Hippocampal formation (tissue), 2 donors: ENCODE measurements at places on chromosomes 1 and 21.

- DNase-seq: peak; percentile 63
Measured at GRCh38 chr1:155001425-155001674, 1.3 kb upstream of the ZBTB7B start.

- no peak for DNase-seq
Measured at GRCh38 chr1:60762911-60763310, 319.4 kb upstream of the NFIA start.

DNA sequence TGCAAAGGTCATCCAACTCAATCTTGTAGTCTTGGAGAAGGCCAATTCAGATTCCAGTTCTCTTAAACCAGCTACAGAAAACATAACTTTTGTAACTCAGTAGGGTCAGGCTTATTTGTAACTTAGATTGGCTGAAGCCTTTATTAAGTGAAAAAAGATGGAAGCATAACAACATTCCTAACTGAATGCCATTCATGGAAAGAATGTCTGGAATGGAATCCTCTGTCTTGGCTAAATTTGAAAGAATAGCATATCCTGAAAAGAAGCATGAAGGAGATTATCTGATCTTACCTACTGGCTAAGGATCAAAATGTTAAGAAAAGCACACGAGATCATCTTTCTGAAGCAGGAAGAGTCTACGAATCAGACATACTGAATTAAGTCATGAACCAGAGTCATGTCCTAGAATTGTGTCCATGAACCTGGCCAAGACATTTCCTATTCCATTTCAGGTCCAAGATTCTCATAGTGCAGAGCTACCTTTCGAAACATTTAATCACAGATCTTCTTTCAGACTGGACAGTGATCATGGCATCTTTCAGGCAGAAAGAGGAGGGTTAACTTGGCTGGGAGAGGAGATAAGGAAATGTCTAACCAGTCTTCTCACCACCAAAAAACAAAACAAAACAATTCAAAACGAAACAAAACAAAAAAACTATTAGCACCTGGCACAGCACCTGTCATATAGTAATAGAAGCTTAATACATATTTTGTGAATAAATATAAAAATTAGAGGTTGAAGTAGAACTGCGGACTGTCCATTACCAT, 75.6 kb downstream of the XCL2 start:
- no peak for DNase-seq

DNA sequence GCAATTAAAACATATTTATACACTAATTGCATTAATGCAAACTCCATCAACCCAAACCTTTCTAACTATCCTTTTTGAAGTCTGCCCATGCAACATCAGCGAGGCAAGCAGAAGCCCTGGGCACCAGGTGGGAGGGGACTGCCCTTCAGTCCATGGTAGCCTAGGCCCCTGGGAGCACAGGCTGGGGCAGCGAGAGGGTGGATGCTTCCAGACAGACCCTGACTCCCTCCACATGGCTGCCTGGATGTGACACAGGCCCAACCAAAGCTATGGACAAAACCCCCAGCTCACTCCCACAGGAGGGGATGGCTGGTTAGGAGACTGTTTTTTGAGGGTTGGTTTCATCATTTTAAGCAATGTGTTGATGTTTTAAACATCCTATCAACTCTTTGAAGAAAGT, 17.8 kb upstream of the LRRC47 start:
- DNase-seq: no peak

DNA sequence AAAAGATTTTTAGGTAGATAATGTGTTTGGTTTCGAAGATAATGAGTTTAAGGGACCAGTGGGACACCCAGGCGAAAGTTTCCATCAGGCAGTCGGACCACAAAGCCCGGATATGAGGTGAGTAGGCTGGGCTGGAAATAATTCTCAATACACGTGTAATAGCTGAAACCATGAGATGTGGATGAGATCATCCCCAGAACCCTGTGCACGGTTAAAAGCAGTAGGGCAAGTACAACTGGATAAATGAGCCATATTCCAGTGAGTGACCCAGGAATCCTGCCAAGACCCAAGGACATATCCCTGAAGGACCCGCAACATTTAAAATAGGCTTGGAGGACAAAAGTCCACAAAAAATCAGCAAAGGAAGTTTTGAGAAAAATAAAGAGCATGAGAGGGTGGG, 21.5 kb upstream of the NHLH2 start:
- no peak for DNase-seq

DNA sequence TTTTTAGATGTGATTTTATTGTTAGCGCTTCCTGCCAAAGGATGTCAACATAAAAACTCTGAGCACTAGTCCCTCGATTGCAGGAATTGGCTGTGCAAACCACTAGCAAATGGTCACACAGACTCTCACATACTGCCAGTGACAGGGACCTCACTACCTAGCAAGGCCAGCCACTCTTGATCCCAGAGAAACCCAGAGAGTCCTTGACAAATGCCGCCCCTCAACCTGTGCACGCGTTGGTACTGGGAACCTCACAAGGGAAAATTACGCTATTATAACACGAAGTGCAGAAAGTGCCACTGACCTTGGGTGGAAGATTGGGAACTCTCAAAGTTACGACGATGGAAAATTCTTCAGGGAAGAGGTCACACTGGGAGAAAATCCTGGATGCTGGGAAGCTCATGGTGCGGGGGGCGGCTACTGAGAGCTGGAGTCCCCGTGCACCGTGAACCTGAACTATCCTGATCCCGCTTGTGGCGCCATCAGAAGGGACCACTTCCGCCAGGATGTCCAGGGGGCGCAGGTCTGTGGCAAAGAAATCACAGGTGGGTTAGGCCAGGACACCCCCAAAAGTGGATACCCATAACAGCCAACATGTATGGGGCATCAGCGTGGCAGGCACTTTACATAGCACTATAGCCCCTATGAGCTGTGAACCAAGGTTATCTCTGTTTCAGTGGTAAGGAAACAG, 5.9 kb upstream of the KRTAP10-4 start:
- no peak for DNase-seq

- DNase-seq: no peak
Measured at GRCh38 chr21:41367945-41368734, 6.3 kb downstream of the MX2 start.
